Stimulated activated CD4-positive, alpha-beta T cell treated with anti-CD3 and anti-CD28 coated beads, Interleukin-15, amount 100 ng/mL, for 1 hour (primary cell): ENCODE measurements at places on chromosomes 6 and 20.
A peak's percentile ranks its signal among the peaks of the same experiment; 100 is the strongest.

DNA sequence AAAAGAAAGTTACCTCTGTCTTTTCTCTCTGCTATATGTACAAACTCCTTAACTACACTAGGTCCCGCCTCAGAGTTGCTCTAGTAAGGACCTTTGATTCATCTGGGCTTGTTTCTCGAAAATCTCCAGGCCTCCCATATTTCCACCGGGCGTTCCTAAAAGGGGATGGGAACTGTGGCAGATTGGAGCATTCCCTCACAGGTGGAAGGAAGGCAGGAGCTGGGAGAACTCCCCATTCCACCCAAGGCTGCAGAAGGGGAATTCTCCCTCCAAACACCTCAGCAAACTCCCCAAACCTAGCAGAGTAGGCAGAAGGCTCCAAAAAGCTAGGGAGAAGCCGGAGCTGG lies 1.6 kb upstream of the TFAP2A start:
- no peak for DNase-seq

- no peak for DNase-seq
Measured at GRCh38 chr20:4898282-4899244, 102.7 kb downstream of the SLC23A2 start.

DNA sequence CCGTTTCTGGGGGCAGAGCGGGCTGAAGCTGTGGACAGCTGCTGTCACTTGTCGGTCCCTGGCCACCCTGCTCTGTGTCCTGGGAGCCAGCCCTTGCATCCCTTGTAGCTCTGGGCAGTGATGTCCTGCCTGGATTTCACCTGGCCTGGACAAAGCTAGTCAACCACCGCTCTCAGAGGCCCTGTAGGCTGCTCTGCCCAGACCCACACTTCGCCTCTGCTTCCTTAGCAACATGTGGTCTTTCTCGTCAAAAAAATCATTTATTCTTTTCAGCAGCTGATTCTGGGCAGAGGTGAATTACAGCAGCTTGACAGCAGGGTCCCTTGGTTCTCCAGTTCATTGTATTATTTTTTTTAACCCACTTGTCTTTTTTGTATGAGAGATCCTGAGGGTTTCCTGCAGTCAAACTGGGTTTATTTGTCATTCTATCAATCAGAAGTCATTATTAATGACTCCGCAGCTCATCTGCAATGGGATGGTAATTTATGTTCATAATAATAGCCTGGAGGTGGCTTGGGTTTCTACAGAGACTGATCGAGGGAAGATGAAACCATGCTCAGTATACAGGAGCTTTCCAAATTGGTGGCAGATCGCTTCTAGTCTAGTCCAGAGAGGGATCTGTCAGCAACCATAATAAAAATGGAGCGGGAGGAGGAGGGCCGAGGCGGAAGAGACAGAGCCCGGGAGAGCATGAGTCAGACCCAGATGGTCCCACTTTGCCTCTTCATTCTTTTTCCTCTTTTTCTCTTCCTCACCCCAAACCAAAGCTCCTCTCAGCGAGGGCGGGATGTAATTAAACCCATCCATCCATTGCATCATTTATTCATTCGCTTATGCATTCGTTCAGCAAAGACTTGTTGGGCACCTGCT lies 22.4 kb downstream of the EDN3 start:
- no peak for DNase-seq

DNA sequence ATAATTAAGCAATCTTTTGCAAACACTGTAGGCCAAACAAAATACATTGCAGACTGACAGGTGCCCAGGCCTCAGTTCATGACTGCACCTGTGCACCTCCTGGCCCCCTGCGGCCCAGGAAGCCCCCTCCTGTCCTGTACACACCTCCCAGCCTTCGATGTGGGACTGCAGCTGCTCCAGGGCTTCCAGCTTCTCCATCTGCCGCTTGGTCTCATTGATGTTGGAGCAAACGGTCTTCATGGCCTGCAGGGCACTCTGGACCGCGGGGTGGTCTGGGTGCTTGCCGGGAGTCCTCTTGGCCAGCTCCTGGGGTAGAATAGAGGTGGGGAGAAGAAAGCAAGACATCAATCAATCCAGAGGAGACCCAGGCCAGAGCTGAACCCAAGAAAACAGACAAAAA lies 119.7 kb downstream of the PREX1 start:
- no peak for DNase-seq

DNA sequence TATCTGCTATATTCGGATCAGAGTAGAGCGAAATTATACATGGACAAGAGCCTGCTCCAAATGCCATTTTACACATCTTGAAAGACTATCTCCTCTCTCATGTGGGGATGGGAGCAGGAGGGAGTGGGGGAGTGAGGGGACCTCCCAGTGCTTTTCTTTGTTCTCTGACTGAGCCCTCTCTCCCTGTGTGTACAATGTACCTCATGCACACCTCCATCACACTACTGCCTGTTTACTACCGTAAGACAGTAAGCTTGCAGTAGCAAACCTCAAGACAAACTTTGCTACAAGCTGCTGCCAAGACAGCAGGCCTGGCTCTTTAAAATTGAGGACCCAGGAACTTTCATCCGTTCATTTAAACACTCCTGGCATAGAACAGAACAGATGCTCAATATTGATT lies 7.2 kb downstream of the NHSL1 start:
- DNase-seq: no peak

GRCh38 chr6:7451326-7451725 lies 61.7 kb downstream of the RIOK1 start:
- DNase-seq: no peak

DNA sequence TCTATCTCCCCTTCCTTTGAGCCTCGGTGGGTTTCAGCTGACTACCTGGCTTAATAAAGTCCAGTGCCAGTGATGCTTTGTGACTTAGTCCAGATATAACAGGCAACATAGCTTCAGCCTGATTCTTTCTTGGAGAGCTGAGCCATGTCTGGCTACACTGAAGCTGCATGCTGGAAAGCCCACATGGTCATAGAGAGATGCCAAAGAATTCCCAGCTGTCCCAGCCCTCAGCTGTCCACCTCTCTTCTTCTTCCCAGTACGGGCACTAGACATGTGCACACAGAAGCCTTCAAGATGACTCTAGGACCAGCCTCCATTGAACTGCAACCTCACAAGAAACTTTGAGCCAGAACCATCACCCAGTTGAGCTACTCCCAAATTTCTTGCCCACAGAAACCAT lies 154.1 kb upstream of the MYLIP start:
- no peak for DNase-seq

- DNase-seq: no peak
Measured at GRCh38 chr20:6067763-6068318, 14.0 kb upstream of the LRRN4 start.

DNA sequence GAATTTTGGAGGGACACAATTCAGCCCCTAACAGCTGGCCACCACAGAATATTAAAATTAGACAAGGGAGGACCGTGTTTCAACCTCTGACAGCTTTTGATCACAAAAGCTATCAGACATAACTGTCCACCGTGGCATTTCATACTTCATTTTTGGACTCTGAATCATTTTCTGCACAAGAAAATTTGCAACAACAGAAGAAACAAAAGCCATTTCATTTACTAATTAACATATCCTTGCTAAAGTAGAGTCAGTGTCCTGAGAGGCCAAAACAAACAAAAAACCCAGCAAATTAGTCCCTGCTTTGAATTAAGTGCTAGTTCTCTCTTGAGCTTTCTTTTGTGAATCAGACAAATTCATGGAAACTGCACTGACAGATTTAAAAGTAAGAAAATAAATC lies 17.6 kb upstream of the COL12A1 start:
- no peak for DNase-seq

DNA sequence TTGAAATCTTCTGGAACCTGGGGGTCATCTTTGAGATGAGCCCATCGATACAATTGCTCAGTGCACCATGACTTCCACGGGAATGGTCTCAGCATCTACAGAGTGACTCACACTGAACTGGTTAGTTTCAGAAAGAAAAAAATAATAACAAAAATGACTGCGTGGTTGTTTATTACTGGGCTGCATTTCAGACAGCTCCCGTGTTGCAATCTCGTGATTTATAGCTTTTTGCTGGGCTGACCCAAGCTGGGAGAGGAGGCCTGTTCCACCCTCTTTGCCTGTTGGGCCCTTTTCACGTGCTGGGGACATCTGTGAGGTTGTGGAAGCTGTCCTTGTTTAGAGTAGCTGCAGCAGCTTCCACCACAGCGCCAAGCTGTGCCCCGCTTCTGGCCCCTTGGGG lies 225.5 kb downstream of the BMP7 start:
- no peak for DNase-seq

- DNase-seq: no peak
Measured at GRCh38 chr6:104003803-104004516, 855.8 kb downstream of the HACE1 start.

- peak; percentile 46 for DNase-seq
Measured at GRCh38 chr6:41705996-41706835, 29.2 kb downstream of the TFEB start.

- no peak for DNase-seq
Measured at GRCh38 chr6:104579310-104579863, 280.3 kb downstream of the HACE1 start.

DNA sequence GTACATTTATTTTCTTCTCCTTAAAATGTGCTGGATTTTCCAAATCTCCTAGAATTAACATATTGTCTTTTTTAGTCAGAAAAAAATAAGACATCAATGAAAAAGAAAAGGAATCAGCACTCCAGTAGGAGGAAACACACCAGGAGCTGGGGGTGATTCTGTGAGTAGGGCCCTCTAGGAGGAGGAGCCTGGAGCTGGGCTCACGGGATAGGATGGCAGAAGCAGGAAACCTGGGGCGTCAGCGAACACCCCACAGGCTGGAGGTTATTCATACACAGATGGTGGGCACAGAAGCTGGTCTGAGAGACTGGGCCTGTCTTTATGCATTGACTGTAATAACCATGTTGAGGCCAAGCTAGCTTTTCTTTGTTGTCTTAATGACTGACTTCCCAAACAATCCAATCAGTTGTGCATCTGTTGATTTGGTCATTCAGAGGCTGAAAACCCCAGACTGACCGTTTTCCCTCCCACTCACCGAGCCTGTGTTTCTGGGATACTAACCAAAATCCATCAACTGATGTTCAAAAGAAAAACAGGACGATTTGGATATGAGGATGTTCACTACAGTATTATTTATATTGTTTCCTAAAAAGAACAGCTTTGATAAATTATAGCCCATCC lies 53.1 kb downstream of the CPNE5 start:
- DNase-seq: no peak

DNA sequence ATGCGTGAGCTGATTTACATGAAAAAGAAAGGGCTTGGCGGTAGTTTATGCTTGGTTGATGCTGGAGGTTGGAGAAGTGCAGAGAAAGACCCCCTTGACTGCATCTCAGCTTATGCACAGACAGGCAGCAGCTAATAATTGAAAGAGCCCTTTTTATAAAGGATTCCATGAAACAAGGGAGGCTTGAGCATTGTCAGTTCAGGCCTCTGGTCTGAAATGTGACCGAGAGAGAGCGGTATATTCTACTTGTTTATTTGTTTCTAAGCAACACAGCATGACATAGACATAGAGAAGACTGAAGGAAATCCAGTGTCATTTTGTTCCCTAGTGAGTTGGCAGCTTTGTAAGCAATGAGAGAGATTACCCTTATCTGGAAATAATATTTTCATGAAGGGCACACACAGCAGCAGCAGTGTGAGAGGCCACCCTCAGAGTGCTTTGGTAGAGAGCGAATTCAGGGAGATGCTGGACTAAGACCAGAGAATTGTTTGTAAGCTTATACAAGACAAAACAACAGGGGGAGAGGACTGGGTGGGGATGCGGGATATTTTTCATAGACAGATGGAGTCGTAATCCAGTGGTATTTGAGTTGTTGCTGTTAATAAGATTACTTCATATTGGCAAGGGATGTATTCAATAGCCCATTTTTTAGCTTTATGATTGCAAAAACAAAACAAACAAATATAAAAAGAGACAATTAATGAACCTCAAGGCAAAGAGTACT lies 34.6 kb upstream of the LAMA2 start:
- no peak for DNase-seq

GRCh38 chr6:120686492-120686891 lies 647.8 kb downstream of the TBC1D32 start:
- DNase-seq: no peak

GRCh38 chr20:24674921-24675605 lies 205.6 kb downstream of the SYNDIG1 start:
- no peak for DNase-seq

DNA sequence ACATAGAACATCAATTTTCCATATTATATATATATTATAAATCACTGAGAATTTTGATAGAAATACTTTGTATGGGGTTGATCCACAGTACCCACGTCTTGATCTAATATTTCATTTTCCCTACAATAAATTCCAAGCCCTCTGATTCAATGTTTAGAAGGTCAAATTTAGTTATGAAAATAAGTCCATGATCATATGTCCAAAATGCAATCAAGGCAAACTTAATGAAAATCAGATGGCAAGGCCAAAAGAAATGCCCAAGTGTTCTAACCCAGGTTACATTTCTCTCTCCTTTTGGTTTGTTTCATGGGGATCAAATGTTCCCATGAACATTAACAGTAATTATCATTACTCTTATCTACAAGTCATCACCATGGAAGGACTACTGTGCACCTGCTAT lies 203.8 kb downstream of the KIF16B start:
- no peak for DNase-seq

DNA sequence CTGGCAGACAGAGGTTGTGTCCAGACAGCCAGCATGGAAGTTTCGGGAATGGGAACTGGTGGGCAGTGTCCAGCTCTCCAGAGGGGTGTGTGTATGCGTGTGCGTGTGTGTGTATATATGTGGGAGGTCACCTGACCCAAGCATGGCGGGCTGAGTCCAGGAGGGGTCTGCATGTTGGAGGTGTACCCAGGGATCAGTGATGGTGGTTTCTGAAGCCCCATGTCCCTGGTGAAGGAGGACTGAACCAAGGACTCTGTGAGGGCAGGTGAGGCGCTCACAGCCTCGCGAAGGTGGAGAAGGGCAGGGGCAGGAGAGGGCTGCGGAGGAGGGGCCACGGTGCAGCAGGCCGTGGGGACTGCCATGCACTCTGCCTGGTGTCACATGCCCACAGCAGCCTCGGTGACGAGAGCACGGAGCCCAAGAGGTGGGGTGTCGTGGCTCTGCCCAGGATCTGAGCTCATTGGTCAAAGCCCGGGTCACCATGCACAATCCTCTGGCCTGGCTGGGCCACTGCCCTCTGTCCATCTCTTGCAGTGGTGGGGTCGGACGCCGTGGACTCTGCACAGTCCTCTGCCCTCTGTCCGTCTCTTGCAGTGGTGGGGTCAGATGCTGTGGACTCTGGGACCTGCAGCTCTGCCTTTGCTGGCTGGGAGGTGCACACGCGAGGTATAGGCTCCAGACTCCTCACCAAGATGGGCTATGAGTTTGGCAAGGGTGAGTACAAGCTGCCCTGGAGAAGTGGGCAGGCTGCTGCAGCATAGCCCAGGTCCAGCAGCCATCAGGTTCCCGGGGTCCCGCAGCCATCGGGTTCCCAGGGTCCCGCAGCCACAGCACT lies 2.1 kb upstream of the LIME1 start:
- DNase-seq: no peak

DNA sequence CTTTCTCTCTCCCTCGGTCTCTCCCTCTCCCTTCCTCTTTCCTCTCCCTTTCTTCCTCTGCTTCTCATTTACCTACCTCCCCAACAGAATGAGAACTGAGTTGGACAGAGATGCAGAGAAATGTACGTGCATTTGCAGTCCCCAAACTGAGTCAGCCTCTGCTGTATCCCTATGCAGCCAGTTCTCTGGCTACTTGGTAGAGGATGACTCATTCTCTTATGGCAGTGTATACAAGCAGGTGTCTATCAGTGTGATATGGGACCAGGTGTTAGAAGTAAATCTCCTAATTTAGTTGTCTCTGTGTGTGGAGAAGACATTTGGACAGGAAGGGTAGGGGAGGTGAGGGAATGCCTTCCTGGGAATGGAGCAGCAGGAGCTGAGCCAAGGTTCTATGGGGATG lies 470.8 kb downstream of the CD109 start:
- no peak for DNase-seq

- DNase-seq: no peak
Measured at GRCh38 chr6:20693466-20694063, 159.3 kb downstream of the CDKAL1 start.

- peak; percentile 78 for DNase-seq
Measured at GRCh38 chr20:45436732-45437485, 21.0 kb downstream of the PIGT start.
